H1 (cell line): ENCODE measurements at places on chromosomes 2 and 18.
A peak's percentile ranks its signal among the peaks of the same experiment; 100 is the strongest.

DNA sequence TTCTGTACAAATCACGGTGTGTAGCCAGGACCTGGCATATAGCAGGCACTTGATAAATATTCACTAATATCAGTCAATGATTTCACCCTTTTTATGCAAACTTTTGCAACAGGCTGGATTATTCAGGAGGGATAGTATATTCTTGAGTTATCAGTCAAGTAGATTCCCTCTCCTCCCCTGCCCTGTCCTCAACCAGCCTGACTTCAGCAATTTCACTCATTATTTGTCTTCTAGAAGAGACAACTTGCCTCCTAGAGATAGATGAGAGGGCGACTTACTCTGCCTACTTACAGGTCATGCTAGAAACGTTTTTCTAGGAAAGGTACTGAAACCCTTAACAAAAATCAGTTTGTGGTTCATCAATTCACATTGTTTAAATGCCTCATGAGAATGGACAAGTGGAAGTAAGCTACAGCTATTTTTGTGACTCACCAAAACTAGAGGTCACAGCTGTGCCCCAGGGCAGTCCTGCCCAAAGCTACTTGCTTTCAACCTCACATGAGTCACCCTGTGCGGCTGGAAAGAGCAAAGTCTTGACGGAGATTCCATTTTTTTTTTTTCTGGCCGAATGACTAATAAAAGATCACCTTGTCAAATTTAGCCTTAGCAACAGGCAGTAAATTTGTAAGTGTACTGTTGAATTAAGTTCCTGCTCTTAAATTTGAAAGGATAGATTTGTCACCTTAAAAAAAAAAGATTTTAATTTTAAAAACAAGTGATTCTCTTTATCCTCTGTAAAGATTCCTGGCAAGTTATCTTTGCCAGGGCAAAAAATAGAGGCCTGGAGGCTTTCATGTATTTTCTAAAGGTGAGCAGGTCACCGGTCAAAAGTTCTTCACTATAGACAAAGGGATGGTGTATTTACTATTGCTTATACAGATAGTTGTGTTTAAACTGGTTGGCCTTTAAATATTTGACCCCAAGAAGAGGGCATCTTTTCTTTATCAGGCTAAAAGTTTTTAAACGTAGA is 109.0 kb upstream of the SLC35G4 start:
- H3K4me1 ChIP-seq, result no peaks in the 10 kb centered on the region
- no peak overlapping the region for H3K27ac ChIP-seq
- H3K4me3 ChIP-seq, result no peak overlapping the region
- no peak for DNase-seq
- H3K27me3 ChIP-seq, result no peaks in the 10 kb centered on the region

- DNase-seq, result peak; percentile 60
- H3K36me3 ChIP-seq, result no peaks in the 10 kb centered on the region
- H3K27ac ChIP-seq, result no peak within 1 kb of the TSS
- peaks cover 27% of the 10 kb centered on the region for H3K27me3 ChIP-seq
Measured at GRCh38 chr18:28176948-28177827, at the start of gene CDH2. Gene CDH2 (minus strand): TSS chr18:28177130. CDS start chr18:28177022, 108 bp downstream.

GRCh38 chr2:109341355-109342255 is 212.6 kb downstream of the SH3RF3 start:
- DNase-seq, result no peak
- no peaks in the 10 kb centered on the region for H3K27me3 ChIP-seq
- no peak overlapping the region for H3K4me3 ChIP-seq

GRCh38 chr2:138846216-138846821 is 66.1 kb upstream of the NXPH2 start:
- H3K36me3 ChIP-seq, result no peaks in the 10 kb centered on the region
- no peak for DNase-seq
- no peaks in the 10 kb centered on the region for H3K27me3 ChIP-seq
- no peaks in the 10 kb centered on the region for H3K4me1 ChIP-seq

DNA sequence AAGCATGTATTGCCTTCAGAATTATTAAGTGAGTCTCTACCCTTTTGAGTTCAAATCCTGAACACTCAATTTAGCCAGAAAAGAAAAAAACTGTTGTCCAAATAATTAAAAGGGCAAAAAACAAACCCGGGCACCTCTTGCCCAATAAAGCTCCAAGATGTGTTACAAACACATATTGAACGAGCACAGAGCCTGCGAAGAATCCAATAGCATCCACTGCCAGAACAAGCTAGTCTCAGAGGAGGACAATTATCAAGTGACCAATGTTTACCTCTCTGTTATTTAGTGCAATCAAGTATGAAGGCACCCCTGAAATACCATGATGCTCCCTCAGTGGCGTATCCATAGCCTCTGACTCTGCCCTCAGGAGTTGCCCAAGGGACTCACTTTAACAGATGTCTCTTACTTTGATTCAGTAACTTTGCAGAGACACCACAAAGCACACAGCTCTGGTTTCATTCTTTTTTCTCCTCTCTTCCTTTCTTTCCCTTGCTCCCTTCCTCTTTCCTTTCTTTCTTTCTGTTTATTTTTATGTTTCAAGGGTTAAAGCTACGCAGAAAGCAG is 93.5 kb upstream of the SPATS2L start:
- no peak overlapping the region for H3K27ac ChIP-seq
- no peak overlapping the region for H3K4me3 ChIP-seq
- no peaks in the 10 kb centered on the region for H3K4me1 ChIP-seq
- H3K27me3 ChIP-seq, result no peaks in the 10 kb centered on the region
- DNase-seq, result no peak
- no peaks in the 10 kb centered on the region for H3K36me3 ChIP-seq

DNA sequence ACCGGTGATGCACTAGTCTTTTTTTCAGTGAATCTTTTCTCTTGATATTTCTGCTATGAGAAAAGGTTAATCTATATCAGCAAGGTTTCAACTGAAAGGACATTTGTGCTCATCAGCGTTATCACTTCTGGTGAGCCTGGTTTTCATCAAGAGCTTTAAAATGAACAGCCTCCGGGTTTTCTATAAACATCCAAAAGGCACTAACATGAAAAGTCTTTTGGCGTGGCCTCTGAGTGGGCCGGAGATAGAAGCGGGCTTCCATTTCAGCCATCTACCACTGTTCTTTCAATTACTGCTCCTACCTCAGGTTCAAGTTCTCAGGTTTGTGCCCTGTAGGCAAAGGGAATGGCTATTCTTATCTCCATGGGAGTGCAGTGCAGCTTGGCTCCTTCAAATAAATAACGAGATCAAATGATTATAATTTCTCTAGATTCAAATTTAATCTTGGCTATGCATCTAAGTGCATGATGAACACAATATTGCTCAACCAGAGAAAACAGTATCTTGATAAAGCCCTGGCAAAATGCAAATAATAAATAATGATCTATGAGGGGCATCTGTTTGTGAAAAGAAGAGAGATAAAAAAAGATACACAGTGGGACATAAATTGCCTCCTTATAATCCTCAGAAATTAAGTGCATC is 314.8 kb downstream of the CDH2 start:
- no peaks in the 10 kb centered on the region for H3K36me3 ChIP-seq
- H3K4me3 ChIP-seq, result no peak overlapping the region
- H3K4me1 ChIP-seq, result no peaks in the 10 kb centered on the region
- no peaks in the 10 kb centered on the region for H3K27me3 ChIP-seq
- no peak for DNase-seq
- H3K27ac ChIP-seq, result no peak overlapping the region

- H3K27me3 ChIP-seq, result no peaks in the 10 kb centered on the region
- peaks cover 11% of the 10 kb centered on the region for H3K4me1 ChIP-seq
- peak within 1 kb of the TSS; percentile 82 for H3K4me3 ChIP-seq
- H3K36me3 ChIP-seq, result no peaks in the 10 kb centered on the region
- DNase-seq, result peak; percentile 87
- H3K27ac ChIP-seq, result peak within 1 kb of the TSS; percentile 62; the same call in 1 of the 2 replicates
Measured at GRCh38 chr2:84905181-84906107, at the start of gene TMSB10. Gene TMSB10 (plus strand): TSS chr2:84905656.

DNA sequence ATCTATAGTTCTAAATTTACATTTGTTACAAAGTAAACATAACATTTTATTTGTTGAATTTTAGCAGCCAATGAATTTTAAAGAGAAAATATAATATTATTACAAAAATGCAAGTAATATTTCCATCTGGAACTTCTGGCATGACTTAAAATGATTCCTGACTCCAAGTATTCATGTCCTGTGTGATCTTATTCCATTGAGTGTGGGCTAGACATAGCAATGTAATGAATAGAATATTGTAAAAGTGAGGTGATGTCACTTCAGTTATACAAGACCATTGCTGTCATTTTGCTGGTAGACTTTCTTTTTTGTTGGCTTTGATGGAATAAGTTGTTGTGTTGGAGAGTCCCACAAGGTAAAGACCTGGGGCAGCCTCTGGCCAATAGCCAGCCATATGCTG is 912.2 kb upstream of the PIK3C3 start:
- no peak for DNase-seq
- no peaks in the 10 kb centered on the region for H3K4me1 ChIP-seq
- no peaks in the 10 kb centered on the region for H3K36me3 ChIP-seq
- no peaks in the 10 kb centered on the region for H3K27me3 ChIP-seq

GRCh38 chr2:178101321-178102079 is 10.7 kb upstream of the RBM45 start:
- no peaks in the 10 kb centered on the region for H3K27me3 ChIP-seq
- H3K27ac ChIP-seq, result no peak overlapping the region
- no peak overlapping the region for H3K4me3 ChIP-seq
- H3K4me1 ChIP-seq, result no peaks in the 10 kb centered on the region
- DNase-seq, result no peak

GRCh38 chr2:177078855-177079254 is 133.7 kb upstream of the HNRNPA3 start:
- H3K36me3 ChIP-seq, result no peaks in the 10 kb centered on the region
- DNase-seq, result no peak
- H3K27ac ChIP-seq, result no peak overlapping the region
- no peak overlapping the region for H3K4me3 ChIP-seq

DNA sequence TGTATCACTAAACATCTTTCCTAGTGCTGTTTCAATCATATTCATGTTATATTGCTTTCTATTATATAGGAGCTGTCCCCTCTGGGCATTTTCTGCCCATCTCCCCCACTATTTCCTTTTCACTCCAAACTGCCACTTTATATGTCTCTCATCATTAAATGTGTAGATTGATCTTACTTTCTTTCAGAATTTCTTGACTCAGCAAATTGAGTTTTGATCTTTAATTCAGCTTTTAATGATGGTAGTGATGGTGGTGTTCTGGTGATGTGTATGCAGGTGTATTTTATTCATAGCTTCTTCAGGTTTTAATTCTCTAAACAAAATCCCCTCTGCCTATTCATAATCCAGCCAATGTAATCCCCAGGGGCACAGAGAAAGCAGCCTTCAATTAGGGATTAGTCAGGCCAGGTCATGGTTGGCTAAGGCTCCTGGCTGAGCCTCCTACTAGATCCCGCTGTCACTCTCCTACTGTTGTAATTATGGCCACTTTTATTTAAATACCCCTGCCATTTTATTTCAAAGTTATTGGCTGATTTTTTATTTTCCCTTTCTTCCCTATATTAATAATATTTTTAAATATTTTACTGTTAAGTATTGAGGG is 325.4 kb downstream of the SPAG16 start:
- DNase-seq, result no peak
- no peak overlapping the region for H3K4me3 ChIP-seq
- no peaks in the 10 kb centered on the region for H3K4me1 ChIP-seq
- no peaks in the 10 kb centered on the region for H3K27me3 ChIP-seq
- H3K36me3 ChIP-seq, result no peaks in the 10 kb centered on the region

- H3K4me3 ChIP-seq, result no peak overlapping the region
- no peak for DNase-seq
Measured at GRCh38 chr2:221816566-221816965, 244.5 kb upstream of the EPHA4 start.

GRCh38 chr2:70095720-70096670 is 8.7 kb downstream of the PCBP1 start:
- H3K27ac ChIP-seq, result no peak overlapping the region
- H3K27me3 ChIP-seq, result no peaks in the 10 kb centered on the region
- H3K36me3 ChIP-seq, result no peaks in the 10 kb centered on the region
- no peaks in the 10 kb centered on the region for H3K4me1 ChIP-seq

- H3K4me1 ChIP-seq, result no peaks in the 10 kb centered on the region
- no peak overlapping the region for H3K4me3 ChIP-seq
- H3K27ac ChIP-seq, result no peak overlapping the region
- no peaks in the 10 kb centered on the region for H3K36me3 ChIP-seq
Measured at GRCh38 chr2:198055716-198056115, 251.3 kb downstream of the PLCL1 start.

- H3K27me3 ChIP-seq, result no peaks in the 10 kb centered on the region
- DNase-seq, result no peak
- no peak overlapping the region for H3K27ac ChIP-seq
- no peaks in the 10 kb centered on the region for H3K36me3 ChIP-seq
- H3K4me3 ChIP-seq, result no peak overlapping the region
- peaks cover 4% of the 10 kb centered on the region for H3K4me1 ChIP-seq
Measured at GRCh38 chr18:74239567-74239966, 52.2 kb downstream of the CYB5A start.

- H3K4me1 ChIP-seq, result peaks cover 8% of the 10 kb centered on the region
- no peak overlapping the region for H3K27ac ChIP-seq
- H3K27me3 ChIP-seq, result 0 out of 2 replicates have a peak, but pooled peaks cover 4% of the 10 kb centered on the region
- no peak overlapping the region for H3K4me3 ChIP-seq
Measured at GRCh38 chr18:59884351-59884750, 15.4 kb upstream of the PMAIP1 start.

GRCh38 chr18:49276680-49277079 is 183.8 kb downstream of the DYM start:
- no peak overlapping the region for H3K27ac ChIP-seq
- H3K4me3 ChIP-seq, result no peak overlapping the region
- no peaks in the 10 kb centered on the region for H3K27me3 ChIP-seq
- H3K4me1 ChIP-seq, result no peaks in the 10 kb centered on the region

- H3K4me1 ChIP-seq, result peaks cover 7% of the 10 kb centered on the region
- H3K27ac ChIP-seq, result no peak overlapping the region
- no peak for DNase-seq
- H3K4me3 ChIP-seq, result no peak overlapping the region
- H3K27me3 ChIP-seq, result no peaks in the 10 kb centered on the region
- no peaks in the 10 kb centered on the region for H3K36me3 ChIP-seq
Measured at GRCh38 chr2:180763263-180763989, 217.0 kb upstream of the UBE2E3 start.

DNA sequence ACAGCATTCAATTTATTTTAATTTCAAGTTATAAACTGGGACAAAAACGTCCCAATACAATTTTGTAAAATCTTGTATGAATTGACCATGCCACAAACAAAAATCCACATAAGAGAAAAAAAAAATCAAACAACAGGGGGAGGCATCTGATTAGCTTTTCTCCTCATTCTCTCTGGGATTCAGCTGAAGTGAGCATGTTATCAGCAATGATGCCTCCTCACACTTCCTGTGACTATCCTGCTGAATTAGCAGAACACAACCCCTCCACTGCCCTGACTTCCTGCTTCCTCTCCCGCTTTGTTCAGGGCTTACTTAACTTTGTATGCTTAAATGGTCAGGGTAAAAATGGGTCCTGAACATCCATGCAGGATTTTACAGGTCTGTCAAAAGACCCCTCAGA is 132.2 kb upstream of the ITGB6 start:
- H3K27ac ChIP-seq, result no peak overlapping the region
- DNase-seq, result no peak
- no peaks in the 10 kb centered on the region for H3K27me3 ChIP-seq
- H3K4me1 ChIP-seq, result no peaks in the 10 kb centered on the region
- H3K4me3 ChIP-seq, result no peak overlapping the region

- no peak overlapping the region for H3K4me3 ChIP-seq
- no peak for DNase-seq
- no peak overlapping the region for H3K27ac ChIP-seq
- no peaks in the 10 kb centered on the region for H3K27me3 ChIP-seq
- H3K4me1 ChIP-seq, result no peaks in the 10 kb centered on the region; the same call in 1 of the 2 replicates
Measured at GRCh38 chr2:174076040-174076439, 110.9 kb upstream of the SP3 start.

GRCh38 chr2:120862201-120863060 is 126.8 kb downstream of the GLI2 start:
- H3K4me3 ChIP-seq, result no peak overlapping the region
- H3K36me3 ChIP-seq, result no peaks in the 10 kb centered on the region
- no peaks in the 10 kb centered on the region for H3K27me3 ChIP-seq
- peaks cover 19% of the 10 kb centered on the region for H3K4me1 ChIP-seq
- H3K27ac ChIP-seq, result no peak overlapping the region
